ENCODE measurements at places on chromosomes 2 and 18.
A peak's percentile ranks its signal among the peaks of the same experiment; 100 is the strongest.

- DNase-seq, result peak; percentile 39
These were observed 75.6 kb downstream of the ATL2 start for GRCh38 chr2:38301340-38301968.

DNA sequence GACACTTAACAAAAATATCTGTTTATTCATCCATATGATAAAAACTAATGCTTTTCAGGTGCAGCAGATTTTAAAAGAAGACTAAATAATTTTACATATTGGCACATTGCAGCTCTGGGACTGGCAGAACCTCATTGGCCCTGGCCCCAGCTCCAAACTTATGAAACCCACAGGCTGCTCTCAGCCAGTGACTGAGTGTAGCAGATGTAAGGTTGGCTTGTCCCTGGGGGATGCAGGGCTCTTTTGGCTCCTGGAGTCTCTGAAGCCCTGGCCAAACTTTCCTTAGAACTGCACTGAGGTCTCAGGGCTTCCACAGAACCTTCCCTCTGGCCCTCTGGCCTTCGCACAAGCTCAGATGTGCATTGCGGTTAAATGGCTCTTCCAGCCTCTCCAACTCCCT is 725.0 kb upstream of the SOX11 start:
- DNase-seq, result no peak

DNA sequence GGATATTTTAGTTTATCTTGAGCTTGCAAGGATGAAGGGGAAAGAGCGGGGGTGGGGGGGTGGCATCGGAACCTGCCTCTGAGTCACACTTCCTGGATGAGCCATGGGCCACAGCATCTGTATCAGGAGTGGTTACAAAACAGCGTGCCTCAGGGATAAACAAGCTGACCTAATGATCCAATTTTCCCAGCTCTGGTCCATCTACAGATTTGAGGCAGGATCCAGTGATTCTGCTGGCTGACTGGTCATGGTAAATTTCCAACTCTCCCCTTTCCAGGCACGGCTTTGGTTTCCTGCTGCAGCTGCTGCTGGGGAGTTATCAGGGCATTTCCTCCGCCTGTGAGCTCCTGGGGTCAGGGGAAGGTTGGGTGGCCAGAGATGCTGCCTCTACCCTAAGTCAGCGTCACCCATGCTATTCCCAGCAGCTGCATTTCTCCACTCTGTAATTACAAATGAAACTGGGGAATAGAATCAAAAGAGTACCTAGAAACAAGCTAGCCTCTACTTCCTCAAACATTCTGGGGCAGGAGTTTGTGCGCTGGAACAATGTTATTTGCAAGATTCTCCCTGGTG is 4.7 kb upstream of the HPCAL1 start:
- peak; percentile 50 for DNase-seq

DNA sequence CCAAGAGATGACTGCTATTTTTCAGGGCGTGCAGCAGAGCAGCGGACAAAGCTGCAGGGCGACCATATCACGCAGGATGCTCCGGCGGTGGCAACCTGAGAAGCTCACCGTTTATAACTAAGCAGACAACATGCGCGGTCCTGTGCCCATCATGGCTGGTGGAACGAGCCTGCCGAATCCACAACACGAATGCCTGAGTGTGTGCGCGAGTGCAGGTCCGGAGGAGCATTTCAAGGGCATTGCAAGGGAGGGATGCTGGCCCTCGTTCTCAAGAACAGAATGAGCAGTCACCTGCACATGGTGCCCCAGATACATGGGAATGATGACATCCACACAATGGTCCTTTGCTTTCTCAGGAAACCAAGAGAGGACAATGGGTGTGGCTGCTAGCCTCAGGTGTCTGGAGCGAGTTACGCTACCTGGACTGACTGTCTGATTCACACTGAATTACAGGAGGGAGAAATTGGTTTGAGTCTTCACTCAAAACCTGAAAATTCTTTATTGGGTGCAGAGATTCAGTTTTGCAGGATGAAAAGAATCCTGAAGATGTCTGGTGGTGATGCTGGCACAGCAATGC is 39.8 kb downstream of the TBC1D8 start:
- no peak for DNase-seq

DNA sequence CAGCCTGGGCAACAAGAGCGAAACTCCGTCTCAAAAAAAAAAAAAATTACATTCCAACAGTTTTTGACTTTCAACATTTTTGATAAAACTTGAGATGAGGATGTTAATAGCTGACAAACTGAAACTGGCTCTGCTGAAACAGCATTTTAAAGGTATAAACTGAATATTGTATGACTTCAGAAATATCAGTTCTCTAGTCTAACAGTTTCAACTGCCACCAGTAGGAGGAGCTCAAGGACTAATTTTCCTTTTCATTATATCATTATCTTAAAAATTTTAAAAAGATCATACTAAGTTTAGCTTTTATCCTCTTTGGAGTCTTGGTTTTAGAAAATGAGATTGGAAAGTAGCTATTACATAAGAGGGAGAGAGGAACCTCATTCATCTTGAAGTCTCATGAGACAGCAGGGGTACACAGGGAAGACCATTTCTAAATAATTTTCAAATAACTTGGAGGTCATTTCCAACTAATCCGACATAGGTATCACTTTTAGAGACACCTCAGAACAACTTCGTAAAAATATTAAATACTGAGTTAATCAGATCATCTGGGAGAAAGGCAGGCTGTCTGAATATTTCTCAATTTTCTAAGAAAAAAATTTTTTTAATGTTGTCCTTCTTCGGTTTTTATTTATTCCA is 37.6 kb upstream of the MCM6 start:
- DNase-seq, result no peak

DNA sequence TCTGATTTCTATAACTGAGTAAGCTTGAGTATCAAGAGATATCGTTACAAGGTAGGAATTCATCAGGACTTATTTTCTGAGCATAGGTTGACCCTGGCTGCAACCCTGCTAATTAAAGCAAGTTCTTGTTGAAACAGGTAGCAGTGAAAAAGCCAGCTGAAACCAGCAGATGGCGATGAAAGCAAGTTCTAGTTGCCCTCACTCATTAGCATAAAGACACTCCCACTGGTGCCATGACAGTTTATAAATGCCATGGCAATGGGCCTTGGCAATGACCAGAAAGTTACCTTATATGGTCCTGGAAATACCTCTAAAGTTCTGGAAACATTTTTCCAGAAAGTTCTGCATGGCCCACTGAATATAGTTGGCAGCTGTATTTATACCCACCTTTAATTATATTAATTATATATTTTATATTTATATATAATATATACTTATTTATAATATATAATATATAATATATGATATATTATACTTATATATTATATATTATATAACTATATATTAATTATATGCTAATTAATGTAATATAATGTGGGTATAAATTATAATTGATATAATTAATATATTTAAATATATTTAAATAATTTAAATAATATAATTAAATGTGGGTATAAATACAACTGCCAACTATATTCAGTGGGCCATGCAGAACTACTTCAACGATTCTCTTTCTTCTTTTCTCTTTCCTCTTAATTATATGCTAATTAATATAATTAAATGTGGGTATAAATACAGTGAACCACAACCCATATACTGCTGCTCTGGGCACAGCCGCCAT is 188.0 kb downstream of the CDH7 start:
- peak; percentile 4 for DNase-seq

DNA sequence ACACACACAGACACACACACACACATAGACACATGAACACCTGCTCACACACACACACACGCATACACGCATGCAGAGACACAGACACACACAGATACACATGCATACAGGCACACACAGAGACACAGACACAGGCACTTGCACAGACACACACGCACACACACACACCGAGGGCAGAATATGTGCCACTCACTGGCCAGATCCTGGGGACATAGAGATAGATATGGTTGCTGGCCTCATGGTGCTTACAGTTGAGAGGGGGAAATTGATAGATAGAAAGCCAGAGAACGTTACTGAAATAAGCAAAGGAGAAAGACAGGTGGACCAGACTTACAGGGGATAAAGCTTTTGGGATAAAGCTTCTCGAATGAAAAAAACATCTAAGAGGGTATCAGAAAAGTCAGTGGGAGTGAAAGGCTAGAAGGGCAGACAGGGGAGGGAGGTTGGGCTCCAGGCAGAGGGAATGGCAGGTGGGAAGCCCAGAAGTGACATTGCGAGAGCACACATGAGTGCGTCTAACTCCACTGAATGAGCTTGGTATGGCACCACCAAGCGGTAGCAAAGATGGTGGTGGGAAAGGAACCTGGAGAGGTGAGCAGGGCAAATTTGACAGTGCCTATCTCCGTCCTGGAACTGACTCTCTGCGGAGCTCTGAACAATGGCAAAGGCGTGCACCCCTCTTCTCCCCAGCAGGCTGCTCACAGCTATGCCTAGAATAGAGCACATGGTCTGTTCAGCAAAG is 390.1 kb upstream of the TRIB2 start:
- no peak for DNase-seq

DNA sequence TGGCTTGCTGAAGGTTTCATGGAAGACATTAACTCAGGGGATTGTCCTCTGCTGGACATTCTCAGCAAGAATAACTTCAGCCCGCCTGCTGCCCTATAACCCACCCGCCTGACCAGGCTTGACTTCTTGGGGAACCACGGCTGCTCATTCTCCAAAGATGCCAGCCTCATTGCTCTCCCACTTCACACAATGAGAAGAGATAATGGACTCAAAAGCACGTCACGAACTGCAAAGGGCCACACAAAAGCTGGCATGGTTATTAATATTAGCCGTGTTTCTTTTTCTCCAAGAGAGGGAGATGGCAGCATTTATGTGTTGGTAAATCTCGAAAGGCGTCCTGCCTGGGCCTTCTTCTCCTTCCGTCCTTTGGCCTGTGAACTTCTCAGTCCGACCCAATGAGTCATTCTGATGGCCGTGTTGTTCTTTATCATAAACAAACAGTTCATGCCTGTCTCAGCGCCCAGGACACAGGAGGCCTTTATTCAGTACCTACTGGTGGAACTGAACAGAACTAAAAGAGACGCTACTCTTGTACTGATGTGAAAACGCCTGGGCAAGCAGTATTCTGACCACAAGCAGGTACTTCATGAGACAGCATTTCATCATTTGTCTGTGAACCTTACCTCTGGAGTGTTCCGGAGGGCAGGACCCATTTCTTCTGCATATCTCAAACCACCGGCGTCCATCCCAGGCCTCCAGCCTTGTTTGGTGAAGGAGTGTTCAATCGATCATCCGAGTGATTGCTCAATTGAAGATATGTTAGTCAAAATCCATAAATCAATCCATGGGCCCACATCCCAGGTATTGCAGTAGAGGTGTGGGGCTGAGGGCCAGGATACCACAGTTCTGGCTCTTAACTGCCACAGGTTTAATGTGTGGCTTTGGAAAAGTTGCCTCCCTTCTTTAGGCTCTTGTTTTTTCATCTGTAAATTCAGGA is 25.1 kb upstream of the KLHL29 start:
- no peak for DNase-seq

GRCh38 chr2:241636182-241637017 is 558 bp downstream of the THAP4 start:
- peak; percentile 25 for DNase-seq

DNA sequence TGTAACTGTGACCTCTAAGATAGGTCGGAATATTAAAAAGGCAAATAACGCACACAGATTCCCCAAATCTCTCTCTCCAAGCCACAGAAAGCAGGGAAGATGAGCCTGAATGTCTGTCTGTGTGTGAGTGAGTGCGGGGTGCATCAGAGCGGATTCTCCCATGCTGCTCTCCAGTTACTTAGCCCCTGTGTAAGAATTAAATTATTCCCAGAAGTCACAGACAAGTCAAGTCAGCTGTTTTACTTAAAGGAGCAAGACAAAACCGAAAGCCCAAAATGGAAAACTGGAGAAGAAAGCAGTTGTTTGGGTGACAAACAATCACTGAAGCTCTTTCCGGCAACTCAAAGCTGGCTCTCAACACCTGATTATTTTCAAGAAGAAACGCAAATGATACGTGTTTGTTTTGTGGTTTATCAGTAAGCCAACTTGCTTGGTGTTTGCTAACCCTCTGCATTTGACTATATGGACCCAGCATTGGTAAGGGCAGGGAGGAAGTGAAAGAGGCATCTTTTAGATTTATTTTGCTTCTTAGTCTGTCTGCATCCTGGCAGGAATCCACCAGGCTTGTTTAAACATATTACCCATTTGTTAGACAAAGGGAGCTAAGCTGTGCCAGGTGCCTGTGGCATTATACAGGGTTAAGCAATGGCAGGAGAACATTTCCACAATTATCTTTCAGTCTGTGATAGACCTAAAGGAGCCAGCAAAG is 121.5 kb upstream of the CREB1 start:
- no peak for DNase-seq

GRCh38 chr2:24586955-24587354 is 95.9 kb downstream of the NCOA1 start:
- DNase-seq, result no peak

GRCh38 chr2:159283529-159283928 is 3.0 kb downstream of the WDSUB1 start:
- DNase-seq, result no peak

DNA sequence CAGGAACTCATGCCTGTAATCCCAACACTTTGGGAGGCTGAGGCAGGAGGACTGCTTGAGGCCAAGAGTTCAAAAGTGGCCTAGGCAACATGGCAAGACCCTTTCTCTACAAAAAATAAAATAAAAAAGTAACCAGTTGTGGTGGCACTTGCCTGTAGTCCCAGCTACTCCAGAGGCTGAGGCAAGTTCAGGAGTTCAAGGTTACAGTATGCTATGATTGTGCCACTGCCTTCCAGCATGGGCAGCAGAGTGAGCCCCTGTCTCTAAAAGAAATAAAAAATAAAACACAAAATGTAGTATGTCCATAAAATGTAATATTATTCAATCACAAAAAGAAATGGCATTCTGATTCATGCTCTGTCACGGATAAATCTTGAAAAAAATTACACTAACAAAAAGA is 11.9 kb downstream of the INO80C start:
- DNase-seq, result no peak

- no peak for DNase-seq
These were observed 12.8 kb downstream of the NOSTRIN start for GRCh38 chr2:168814939-168815907.

- no peak for DNase-seq
These were observed 41.3 kb downstream of the REV1 start for GRCh38 chr2:99448556-99448955.

Measured in stimulated activated CD4-positive, alpha-beta T cell treated with anti-CD3 and anti-CD28 coated beads, Interleukin-1b, Interleukin-23, amount 100 ng/mL, for 48 hours (primary cell).